CD4-positive, alpha-beta T cell treated with Interleukin-17A for 1 hour (primary cell): ENCODE measurements at places on chromosomes 5 and 9.

DNA sequence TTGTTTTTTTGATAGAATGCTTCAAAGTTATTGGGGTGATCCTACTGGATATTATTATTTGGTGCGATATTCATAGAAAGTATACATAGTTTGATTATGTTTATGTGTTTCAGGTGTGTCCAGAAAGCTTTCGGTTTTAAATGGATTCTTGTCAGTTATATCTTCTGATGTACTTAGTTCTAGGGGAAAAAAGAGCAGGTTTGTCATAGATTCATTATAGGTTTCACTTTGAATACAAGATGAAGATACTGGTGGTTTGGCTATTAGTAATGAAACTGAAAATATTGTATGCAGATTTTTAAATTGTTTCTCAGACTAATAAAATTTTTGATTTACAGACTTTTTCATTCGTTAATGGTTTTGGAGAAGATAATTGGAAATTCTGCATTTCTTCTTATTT, 98.9 kb downstream of the MAN2A1 start:
- no peak for DNase-seq

- no peak for DNase-seq
Observed at GRCh38 chr9:69295872-69296552, 29.0 kb upstream of the ENTREP1 start.

DNA sequence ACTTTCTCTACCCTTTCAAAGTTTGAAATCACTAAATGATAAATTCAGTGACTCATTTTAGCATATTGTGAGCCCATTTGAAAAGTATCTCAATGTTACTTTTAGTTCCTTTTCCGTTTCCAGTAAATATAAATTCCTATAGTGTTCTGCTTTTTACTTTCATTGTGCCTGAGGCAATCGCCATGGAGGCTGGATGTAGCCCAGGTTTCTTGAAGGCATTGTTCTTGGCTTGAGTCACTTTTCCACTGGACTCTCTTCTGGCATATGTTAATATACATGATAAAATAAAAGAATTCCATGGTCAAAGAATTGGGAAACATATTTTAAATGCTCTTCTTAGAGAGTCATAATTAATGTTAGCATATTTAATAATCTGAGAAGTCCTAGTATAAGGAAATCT, 327.0 kb downstream of the IZUMO3 start:
- no peak for DNase-seq

DNA sequence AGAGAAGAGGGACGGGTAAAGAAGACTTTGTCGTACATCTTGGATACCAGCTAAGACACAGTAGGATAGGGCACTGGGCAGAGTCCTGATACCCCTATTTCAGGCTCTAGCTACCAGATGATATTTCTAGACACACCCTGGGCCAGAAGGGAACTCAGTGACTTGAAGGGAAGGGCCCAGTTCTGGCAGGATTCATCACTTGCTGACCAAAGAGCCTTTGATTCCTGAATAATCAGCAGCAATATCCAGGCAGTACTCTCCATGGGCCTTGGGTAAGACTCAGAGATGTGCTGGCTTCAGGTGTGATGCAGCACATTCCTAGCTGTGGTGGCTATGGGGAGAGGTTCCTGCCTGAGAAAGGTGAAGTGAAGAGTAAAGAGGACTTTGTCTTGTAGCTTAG, 40.7 kb downstream of the TPD52L3 start:
- DNase-seq = no peak

DNA sequence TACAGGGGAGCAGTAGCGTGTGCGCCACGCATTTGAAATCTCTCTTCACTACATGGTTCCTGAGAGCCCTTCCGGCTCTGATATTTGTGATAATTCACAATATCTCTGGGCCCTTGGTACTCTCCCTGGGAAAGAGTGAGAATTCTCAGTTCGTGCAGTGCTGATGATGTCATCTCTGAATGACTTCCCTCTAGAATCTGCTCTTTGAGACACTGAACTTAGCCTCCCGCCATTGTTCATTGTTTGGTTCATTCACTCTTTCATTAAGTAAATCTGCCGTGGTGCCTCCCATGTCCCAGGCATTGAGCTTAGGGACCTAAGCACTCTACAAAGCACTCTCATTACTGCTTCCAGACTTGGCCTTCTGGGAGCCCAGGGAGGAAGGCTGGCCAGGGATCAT, 94.0 kb downstream of the PPARGC1B start:
- DNase-seq = no peak

GRCh38 chr9:114643001-114643400, 14.6 kb downstream of the TEX53 start:
- DNase-seq = no peak

- no peak for DNase-seq
Observed at GRCh38 chr5:92309336-92309991, 926.3 kb upstream of the ARRDC3 start.

GRCh38 chr5:123098767-123099513, 9.9 kb downstream of the PRDM6 start:
- DNase-seq = no peak

DNA sequence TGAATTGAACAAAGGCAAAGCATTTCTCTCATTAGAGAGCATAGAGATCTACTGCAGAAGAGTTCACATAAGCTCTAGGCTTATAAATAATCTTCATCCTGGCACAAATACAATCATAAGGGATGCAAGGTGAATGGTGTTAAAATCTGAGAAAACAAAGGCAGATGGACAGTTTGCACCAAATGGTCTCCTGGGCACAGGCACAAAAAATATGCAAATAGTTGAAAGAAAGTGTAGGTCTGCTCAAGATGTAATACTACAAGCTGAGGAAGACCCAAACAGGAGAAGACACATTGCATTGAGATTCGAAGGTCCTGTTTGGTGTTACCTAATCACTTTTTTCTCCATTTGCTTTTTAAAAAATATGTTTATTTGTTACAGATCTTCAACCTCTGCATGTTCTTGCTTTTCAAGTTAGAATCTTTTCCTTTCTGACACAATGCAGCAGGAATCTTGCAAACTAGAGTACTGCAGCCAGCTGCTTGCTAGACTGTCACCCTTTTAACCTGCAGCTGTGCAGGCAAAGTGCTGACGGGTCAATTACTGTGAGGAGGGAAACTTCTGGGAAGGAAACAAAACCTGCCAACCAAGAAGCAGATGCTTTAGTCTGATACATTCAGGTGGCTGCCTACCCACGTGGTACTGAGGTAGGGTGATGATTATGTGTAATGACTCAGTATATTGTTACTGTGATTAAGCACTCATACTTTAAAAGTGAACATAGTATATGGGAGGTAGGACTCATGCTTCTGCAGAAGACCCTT, 1048.6 kb upstream of the SEMA6A start:
- DNase-seq = no peak

DNA sequence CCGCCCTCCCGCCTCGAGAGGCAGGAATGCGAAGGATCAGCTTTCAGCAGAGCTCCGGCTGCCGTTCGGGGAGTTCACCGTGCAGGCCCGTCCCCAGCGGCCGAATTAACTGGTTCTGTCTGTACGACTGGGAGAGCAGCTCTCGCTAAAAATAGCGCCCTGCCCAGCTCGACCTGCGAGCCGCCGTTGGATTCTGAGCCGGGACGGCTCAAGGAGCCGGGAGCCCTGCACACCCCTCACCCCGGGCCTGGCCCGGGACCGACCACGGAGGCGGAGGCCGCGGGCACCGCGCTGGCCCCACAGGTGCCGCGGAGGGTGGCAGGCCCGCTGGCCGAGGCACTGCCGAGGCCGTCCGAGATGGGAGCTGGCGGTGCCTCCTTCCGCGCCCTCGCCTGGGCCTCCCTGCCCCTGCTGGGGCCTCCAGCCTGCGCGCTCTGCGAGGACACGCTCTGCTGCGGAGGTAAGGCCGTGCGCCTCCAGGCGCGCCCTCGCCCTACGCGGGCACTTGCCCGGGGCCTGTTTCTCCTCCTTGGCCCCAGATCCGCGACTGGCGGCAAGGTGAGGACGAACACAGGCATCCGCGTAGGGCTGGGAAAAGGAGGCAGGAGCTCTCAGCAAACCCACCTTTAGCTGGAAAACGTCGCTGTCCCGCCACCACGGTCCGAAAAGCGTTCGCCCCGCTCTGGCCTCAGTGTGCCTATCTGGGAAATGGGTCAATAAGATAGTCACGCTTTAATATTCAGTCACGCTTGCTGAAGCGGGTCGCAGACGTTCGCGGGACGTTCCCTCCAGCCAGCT, 53.1 kb upstream of the DAB2IP start:
- DNase-seq = no peak

DNA sequence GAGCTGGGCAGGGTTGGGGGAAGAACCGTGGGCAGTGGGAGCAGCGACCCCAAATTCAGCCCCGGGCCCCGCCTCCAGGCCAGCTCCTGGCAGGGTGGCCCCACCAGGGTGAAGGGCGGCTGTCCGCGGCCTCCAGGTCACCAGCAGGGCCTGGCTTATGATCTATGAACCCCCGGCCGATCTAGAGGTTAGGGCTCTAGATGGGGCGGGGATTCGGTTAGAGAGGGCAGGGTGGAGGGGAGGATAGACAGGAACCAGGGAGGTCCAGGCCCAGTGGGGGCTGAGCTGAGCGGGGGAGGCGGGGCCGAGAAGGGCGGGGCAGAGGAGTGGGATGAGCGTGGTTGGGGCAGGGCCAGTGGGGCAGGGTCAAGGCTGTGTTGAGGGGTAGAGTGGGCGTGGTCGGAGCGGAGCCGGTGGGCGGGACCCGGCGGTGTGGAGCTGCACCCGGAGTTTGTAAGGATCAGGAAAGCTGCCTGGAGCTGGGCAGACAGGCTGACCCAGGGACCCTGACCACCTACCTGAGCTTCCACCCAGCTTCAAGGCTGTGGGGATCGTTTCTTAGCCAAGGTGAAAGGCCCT, 29.3 kb upstream of the OBP2B start:
- peak; percentile 41 for DNase-seq

DNA sequence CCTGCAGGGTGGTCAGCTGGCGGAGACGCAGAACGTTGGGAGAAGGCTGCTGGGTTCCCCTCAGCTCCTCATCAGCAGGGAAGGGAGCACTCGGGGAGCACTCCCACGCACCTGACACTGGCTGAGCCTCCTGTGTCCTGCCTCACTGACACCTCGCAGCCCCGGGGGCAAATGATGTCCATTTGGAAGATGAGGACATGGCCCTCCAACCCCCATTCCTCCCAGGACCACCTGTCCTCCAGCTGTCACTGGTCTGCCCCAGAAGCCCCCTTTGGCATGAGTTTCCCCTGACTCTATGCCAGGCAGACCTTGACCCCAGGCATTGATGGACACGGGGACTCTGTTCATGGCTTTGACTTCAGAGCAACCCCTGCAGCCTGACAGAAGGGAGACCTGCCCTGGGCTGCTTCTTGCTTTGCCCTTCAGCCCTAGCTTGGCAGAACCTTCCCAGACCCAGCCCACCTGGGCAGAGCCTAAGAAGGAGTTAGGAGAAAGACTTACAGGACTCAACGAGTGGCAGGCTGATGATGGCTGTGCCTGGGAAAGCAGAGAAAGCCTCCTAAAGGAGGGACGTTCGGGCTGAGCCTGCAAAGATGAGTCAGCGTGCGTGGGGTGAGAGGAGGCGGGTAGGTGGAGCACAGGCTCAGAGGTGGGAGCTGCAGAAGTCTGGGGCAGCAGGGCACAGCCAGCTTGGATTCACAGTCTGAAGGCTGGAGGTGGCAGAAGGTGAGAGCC, 90.6 kb downstream of the LMX1B start:
- DNase-seq = no peak

- DNase-seq = no peak
Observed at GRCh38 chr9:133226219-133227171, 17.4 kb upstream of the OBP2B start.

DNA sequence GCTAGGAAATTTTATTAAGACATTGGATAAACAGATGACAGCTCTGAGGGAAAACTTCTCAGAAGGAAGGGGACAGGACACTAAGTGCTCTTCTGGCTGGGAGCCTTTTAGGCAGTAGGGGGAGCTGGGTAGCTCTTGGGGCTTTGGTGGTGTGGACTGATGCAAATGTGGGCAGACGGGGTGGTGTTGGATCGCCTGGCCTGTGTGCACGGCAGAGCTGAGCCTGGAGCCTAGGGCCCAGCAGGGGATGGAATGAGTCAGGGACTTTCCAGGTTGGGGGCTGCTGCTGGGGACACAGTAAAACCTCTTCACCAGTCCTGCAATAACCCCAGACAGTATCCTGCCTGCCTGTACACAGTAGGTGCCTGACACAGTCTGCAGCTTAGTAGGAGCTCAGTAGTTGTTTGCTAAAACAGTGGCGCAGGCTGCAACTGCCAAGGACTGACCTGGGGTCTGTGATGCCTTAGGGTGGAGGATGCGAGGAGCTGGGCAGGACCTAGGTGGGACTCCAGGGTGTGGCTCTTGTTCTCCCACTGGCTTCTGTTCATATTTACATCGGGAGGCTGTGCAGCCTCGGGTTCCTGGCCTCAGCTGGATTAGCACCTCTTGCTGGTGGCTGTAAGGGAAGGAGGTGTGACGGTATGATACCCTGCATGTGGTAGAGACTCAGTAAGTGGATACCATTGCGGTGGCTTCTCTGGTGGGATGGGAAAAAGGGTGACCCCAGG, 83.8 kb downstream of the DAB2IP start:
- DNase-seq = no peak

- DNase-seq = no peak
Observed at GRCh38 chr5:41820150-41820549, 50.1 kb downstream of the OXCT1 start.

DNA sequence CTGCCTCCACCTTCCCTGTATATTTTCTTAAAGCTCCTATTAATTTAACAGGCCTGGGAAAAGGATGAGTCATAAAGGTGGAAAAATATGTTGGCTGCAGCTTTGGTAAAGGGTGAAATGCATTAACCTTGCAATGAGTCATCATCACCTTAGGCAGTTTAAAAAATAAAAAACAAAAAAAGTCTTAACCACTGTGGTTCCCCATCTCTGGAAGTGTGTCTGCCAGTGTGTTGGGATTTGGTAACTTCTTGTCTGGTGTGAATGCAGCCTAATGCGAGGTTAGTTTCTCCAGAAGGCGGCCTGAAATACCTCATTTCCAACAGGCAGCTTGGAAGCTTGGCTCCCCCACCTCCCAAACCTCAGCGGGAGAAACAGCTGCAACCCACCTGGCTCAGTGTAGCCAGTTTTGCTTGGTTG, 265.3 kb upstream of the GAS1 start:
- DNase-seq = no peak

GRCh38 chr9:28941856-28942255, 1368.6 kb upstream of the C9orf72 start:
- DNase-seq = no peak

GRCh38 chr5:124707520-124707919, 38.9 kb downstream of the ZNF608 start:
- DNase-seq = no peak

- no peak for DNase-seq
Observed at GRCh38 chr5:35804201-35804653, 52.5 kb upstream of the IL7R start.

- DNase-seq = no peak
Observed at GRCh38 chr5:26669523-26669922, 368.9 kb downstream of the CDH9 start.

DNA sequence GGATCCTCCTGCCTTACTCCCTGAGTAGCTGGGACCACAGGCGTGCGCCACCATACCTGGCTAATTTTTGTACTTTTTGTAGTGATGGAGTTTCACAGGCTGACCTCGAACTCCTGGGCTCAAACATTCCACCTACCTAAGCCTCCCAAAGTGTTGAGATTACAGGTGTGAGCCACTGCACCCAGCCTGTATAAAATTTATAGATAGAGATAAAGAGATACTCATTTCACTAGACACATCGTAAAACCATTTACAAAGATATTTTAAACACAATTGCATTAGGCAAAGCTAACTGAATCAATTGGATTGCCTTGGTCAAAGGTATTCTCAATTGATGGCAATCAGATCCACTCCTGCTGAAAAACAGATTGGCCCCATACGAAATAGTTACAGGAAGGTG, 52.0 kb downstream of the PDE6A start:
- DNase-seq = no peak
